Activated CD4-positive, alpha-beta T cell treated with anti-CD3 and anti-CD28 coated beads, Interleukin-2, amount 10 ng/mL, durations not matched to agents 7 days and 5 days (primary cell): ENCODE measurements at places on chromosomes 12 and 14. TPM values are rescaled to one million over a fixed set of nuclear protein-coding genes. Genes with fewer than 3 reads are reported as not detected.

The E2F7 gene
- 32.6 TPM for total RNA-seq

The PPP1CC gene
- total RNA-seq = 174 TPM

The KRT73 gene
- total RNA-seq = 8.2 TPM

The INSM2 gene
- total RNA-seq = not detected

The TAS2R30 gene
- 2.0 TPM for total RNA-seq

The PSMB5 gene
- 60.4 TPM for total RNA-seq

The KRT80 gene
- not detected for total RNA-seq

The ADAM21 gene
- not detected for total RNA-seq

The REM2 gene
- total RNA-seq = 0.69 TPM

The MPHOSPH9 gene
- total RNA-seq = 162 TPM

The NEDD8 gene
- 229 TPM for total RNA-seq

The KERA gene
- not detected for total RNA-seq

The KCNJ8 gene
- total RNA-seq = not detected

The CD4 gene
- 227 TPM for total RNA-seq

The HOXC5 gene
- total RNA-seq = not detected

The RIMBP2 gene
- not detected for total RNA-seq

The SDR39U1 gene
- 52.8 TPM for total RNA-seq

The SPRYD4 gene
- total RNA-seq = 3.8 TPM

The ENDOU gene
- not detected for total RNA-seq

The MORN3 gene
- 3.5 TPM for total RNA-seq

The NUAK1 gene
- total RNA-seq = not detected

The TESPA1 gene
- total RNA-seq = 113 TPM

The SPIC gene
- not detected for total RNA-seq

The ZNF385A gene
- total RNA-seq = 0.48 TPM

The ZDHHC22 gene
- total RNA-seq = not detected

The PAPLN gene
- total RNA-seq = 0.30 TPM

The ESPL1 gene
- 125 TPM for total RNA-seq

The FOXG1 gene
- not detected for total RNA-seq

The ZNF891 gene
- 3.1 TPM for total RNA-seq

The ATXN7L3B gene
- total RNA-seq = 25.0 TPM

The OTX2 gene
- not detected for total RNA-seq

The CSRP2 gene
- not detected for total RNA-seq

The TCHP gene
- total RNA-seq = 27.9 TPM

The RTN1 gene
- total RNA-seq = not detected

The RASAL1 gene
- 0.40 TPM for total RNA-seq

The RIPK3 gene
- 41.4 TPM for total RNA-seq

The TRMT61A gene
- total RNA-seq = 8.8 TPM

The SLC8B1 gene
- total RNA-seq = 27.7 TPM

The KRT77 gene
- not detected for total RNA-seq

The MANSC4 gene
- not detected for total RNA-seq

The PRB2 gene
- total RNA-seq = not detected

The DTD2 gene
- total RNA-seq = 15.2 TPM

The GPR137C gene
- total RNA-seq = 0.60 TPM

The KRT85 gene
- total RNA-seq = not detected

The BMP4 gene
- 0.60 TPM for total RNA-seq

The LYZ gene
- total RNA-seq = not detected
